NCI-H1930 (cell line): ENCODE measurements at places on chromosomes 12 and 14.

- DNase-seq: no peak
Observed at GRCh38 chr14:37118673-37119366, 53.6 kb downstream of the SLC25A21 start.

GRCh38 chr12:4114986-4115385 is 158.6 kb upstream of the CCND2 start:
- DNase-seq: no peak

- no peak for DNase-seq
Observed at GRCh38 chr14:98803196-98803595, 468.8 kb downstream of the BCL11B start.

DNA sequence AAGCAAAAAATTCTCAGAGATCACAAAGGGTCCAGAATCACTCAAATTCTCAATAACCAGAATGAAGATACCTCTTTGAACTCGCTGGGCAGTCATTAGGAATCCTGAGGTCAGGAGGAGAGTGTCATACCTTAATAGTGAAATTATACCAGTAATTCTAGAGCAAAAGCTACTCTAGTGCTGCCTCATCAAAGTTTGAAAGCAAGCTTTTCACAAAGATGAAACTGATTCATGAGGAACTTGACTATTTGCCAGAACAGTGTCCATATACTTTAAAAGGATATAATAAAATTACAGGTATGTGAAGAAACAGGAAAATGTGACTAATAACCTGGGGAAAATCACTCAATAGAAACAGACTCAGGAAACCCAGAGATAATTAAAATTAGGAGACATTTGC is 44.5 kb downstream of the EML5 start:
- no peak for DNase-seq

DNA sequence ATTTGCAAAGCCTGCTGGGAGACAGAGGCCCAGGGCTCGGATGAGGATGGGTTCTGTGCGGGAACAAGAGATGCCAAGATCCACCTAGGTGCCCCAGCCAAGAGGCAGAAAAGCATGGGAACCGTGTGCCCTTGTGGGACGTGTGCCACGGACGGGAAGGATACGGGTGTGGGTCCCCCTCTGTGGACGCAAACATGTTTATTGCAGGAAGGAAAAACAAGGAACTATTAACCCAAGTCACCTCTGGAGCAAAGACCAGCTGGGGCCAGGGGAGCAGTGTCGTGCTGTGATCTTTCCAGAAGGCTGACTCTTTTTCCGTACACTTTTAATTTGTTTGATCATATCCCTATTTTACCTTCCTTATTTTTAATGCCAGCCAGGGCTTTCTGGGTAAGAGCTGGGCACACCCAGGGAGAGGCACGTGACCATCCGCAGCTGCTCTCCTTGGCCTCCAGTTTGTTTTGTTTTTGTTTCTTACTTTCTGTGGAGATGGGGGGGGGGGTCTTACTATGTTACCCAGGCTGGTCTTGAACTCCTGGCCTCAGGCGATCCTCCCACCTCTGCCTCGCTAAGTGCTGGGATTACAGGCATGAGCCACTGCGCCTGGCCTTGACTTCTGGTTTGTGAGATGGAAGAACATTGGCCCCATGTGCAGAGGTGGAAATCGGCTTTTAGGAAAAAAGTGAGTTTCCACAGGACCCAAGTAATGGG is 20.7 kb downstream of the SCARB1 start:
- no peak for DNase-seq

- DNase-seq: no peak
Observed at GRCh38 chr12:16019136-16019535, 108.0 kb downstream of the DERA start.

GRCh38 chr14:30558362-30558674 is 640 bp upstream of the G2E3 start:
- DNase-seq: no peak

- no peak for DNase-seq
Observed at GRCh38 chr14:24700511-24700910, 66.5 kb upstream of the GZMB start.

DNA sequence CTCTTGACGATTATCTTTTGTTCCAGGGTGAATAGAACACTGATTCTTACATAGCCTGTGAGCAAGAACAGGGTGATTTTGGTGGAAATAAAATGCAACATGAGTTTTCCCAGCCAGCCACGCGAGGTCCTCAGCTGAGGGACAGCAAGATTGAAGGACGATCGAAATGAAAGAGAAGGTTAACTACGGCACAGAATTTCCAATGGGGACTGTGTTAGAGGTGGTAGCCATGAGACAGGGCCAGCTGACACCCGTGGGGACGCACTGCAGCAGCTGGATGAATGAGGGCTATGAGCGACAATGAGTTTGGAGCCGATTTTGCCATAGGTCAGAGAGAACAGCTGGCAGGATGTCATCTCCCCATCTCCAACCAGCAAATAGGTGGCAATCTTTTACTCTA is 243.4 kb upstream of the PELI2 start:
- no peak for DNase-seq

GRCh38 chr14:56125772-56126636 is 7.8 kb downstream of the PELI2 start:
- DNase-seq: no peak

DNA sequence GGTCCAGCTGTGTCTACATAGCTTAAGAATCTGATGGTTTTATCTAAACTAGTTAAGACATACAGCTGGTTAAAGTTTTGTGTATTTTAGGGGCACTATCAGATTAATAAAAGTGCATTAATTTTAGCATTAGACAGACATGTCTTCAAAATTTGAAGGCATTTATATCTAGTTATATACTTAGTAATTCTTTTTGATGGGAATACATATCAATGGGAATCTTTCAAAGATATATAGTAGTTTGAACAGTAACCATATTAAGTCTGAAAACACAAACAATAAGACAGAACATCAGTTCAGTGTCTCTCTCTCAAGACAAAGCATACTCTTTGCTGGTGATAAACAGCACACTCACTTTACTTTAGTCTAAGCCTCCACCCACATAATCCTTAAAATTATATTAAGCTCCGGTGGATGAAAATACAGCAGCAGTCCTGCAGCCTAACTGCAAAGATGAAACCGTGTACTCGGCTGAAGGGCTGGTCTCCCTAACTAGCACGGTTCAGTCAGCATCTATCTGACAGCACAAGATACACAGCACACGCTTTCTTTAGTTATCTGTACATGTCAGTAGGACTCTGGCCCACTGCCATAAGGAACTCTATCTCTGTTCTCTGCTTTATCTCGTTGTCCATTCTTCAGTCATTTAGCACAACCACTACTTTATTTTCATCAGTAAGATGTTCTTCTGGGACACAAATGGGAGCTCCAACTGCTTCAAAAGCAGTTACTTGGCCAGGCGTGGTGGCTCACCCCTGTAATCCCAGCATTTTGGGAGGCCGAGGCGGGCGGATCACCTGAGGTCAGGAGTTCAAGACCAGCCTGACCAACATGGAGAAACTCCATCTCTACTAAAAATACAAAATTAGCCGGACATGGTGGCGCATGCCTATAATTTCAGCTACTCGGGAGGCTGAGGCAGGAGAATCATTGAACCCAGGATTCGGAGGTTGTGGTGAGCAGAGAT is 80.5 kb downstream of the MED13L start:
- no peak for DNase-seq

DNA sequence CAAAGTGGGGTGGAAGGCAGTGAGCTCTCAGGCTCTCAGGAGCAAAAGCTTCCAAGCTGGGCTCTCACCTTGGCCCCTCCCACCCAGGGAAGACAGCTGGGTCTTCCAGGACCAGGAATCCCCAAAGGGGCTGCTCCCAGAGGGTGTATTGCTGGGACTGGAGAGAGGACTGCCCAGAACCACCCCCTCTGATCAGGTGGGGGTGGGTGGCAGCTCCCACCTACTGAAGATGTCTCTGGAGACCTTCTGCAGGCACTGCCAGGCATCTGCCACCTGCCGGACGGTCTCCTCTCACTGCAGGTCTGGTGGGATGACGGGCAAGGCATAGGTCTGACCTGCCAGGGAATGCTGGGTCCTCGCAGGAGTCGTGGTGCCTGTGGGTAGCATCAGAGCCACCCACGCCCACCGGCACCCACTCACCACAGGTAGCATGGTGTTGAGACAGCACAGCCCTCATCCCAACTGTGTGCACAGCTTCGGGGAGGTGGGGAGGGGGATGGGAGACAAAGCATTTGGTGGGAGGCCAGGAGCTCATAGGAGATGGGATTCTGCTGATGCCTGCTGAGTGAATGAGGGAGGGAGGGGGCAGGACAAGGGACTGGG is 103.2 kb downstream of the SINHCAF start:
- no peak for DNase-seq

GRCh38 chr14:75254381-75254822 is 24.2 kb upstream of the FOS start:
- DNase-seq: no peak

- no peak for DNase-seq
Observed at GRCh38 chr14:30550335-30550734, 8.6 kb upstream of the G2E3 start.

- DNase-seq: no peak
Observed at GRCh38 chr12:4725057-4725456, 4.9 kb downstream of the GALNT8 start.

DNA sequence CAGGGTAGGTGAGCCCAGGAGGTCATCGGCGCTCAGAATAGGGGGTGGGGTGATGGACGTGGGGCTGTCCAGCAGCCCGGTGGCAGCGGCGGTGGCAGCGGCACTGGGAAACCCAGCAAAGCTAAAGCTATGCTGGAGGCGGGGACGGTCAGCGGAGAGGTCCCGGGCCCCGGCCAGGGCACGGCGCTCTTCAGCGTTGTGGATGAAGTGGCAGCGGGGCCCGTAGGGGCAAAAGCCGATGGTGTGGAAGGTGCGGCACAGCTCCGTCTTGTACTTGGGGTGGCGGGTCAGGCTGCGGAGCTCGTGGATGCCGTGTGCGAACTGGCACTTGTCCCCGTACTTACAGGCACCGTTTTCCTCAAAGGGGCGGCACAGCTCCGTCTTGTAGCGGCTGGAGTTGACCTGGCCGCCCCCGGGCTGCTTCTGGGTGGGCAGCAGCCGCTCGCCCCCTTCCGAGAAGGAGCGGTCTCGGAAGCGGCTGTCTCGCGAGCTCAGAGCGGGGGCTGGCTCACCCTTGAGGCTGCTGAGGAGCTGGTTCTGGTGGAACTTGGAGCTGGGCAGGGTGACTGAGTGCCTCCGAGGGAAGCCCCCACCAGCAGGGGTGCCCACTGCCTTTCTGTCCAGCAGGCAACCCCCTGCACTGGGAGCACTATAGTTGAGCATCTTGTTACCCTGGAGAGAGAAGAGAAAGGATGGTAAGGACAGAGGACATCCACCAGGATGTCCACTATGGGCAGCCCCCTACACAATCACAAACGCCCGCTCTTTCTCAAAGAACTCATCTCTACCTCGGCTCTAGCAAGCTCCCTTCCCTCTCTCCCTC is 2.8 kb downstream of the ZFP36L1 start:
- DNase-seq: no peak

DNA sequence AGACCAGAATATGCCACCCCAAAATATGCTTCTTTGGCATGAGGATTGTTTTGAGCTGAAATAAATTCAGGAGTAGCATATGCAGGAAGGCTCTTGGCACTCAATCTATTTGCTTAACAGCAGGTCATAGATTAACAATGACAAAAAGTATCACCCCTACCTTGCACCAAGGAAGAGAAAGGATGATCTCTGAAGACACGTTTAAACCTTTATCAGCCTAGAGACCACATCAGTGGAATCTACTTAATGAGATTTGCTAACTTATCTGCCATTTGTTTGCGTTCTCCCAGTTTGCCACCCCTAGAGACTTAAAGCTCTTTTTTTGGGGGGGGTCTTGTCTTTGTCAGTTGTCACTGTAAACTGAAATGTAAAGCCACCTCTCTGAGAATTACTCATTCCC is 1278.7 kb upstream of the USP15 start:
- no peak for DNase-seq

DNA sequence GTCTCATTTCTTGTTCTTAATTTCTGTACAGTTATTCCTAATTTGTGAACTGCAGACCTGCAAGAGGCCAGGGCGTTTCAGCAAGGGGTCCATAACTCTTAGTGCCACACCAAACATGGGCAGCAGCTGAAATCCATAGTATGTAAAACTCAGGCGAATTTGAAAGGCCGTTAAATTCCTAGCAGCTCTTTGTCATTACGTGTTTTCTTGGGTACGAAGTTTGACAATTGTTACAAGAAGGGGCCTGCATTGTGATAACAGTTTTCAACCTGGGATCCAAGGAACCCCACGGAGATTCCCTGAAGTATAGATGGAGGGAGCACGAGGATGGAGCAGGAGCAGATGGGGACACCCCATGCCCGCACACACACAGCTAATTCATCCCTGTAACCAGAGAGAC is 288.0 kb downstream of the ZFP36L1 start:
- no peak for DNase-seq

GRCh38 chr12:75837700-75838099 is 193.9 kb downstream of the PHLDA1 start:
- DNase-seq: no peak

- DNase-seq: no peak
Observed at GRCh38 chr12:26188641-26189040, 6.7 kb upstream of the SSPN start.

DNA sequence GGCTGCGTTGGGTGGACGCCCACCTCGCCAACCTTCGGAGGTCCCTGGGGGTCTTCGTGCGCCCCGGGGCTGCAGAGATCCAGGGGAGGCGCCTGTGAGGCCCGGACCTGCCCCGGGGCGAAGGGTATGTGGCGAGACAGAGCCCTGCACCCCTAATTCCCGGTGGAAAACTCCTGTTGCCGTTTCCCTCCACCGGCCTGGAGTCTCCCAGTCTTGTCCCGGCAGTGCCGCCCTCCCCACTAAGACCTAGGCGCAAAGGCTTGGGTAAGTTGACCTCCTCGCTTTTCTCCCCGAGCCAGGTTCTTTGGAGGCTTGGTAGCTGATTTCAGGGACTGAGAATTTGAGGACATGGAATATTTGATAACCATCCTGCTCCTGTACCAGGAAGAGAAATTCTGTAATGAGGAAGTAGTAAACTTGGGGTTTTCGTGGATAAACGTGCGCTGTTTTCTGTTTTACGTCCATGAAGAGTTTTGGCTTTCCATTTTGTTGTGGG is 530 bp downstream of the APAF1 start:
- DNase-seq: no peak

- DNase-seq: no peak
Observed at GRCh38 chr12:100346660-100347059, 10.2 kb upstream of the SLC17A8 start.

DNA sequence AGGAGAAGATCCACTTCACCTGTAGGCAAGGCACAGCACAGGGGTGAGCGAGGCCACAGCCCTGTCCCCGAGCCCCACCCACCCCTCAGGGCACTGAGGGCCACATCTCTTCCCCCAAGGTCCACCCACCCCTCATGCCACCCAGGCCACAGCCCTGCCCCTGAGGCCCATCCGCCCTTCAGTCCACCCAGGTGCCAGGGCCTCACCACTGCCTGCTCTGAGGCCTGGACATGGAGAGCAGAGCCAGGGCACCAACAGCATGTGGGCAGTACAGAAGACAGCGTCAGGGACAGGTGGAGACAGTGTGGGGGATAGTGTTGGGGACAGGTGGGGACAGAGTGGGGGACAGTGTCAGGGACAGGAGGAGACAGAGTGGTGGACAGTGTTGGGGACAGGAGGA is 138.3 kb downstream of the TMEM121 start:
- no peak for DNase-seq

- no peak for DNase-seq
Observed at GRCh38 chr14:91281346-91281745, 36.8 kb upstream of the GPR68 start.
